IPS-NIHi11 (cell line): ENCODE measurements at places on chromosomes 4 and X.

DNA sequence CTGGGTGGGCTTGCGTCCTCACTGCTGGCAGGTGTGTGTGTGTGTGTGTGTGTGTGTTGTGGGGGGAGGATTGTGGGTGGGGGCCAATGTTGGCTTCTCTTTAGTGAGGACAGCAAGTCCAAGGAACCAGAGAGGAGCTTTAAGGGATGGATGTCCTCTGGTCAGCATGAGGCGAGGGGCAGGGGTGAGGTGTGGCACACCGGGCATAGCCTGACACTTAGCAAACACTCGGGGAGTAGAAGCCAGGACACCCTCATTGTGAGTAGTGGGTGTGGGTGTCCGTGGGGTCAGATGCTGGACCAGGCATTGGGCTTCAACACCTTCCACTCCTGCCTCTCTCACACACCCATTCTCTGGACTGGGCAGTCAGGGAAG lies 2.8 kb downstream of the SORCS2 start:
- DNase-seq: no peak

GRCh38 chr4:68373513-68373912 lies 23.6 kb upstream of the YTHDC1 start:
- DNase-seq: peak; percentile 84

- DNase-seq: no peak
These were observed 25.7 kb downstream of the GAB3 start for GRCh38 chrX:154724993-154725756.

DNA sequence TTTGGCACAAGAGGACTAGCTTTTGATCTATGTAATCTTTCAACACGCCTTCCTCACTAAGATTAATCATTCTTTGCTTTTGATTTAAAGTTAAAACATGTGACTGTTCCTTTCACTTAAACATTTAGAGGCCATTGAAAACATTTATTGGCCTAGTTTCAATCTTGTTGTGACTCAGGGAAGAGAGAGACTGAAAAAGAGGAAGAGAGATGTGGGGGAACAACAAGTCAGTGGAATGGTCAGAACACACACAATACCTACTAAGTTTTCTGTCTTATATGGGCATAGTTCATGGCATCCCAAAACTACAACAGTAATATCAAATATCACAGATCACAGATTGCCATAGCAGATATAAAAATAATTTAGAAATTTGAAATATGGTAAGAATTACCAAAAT lies 812.9 kb upstream of the AGA start:
- DNase-seq: no peak

- no peak for DNase-seq
These were observed 10.6 kb downstream of the TSPAN6 start for GRCh38 chrX:100625985-100626491.

DNA sequence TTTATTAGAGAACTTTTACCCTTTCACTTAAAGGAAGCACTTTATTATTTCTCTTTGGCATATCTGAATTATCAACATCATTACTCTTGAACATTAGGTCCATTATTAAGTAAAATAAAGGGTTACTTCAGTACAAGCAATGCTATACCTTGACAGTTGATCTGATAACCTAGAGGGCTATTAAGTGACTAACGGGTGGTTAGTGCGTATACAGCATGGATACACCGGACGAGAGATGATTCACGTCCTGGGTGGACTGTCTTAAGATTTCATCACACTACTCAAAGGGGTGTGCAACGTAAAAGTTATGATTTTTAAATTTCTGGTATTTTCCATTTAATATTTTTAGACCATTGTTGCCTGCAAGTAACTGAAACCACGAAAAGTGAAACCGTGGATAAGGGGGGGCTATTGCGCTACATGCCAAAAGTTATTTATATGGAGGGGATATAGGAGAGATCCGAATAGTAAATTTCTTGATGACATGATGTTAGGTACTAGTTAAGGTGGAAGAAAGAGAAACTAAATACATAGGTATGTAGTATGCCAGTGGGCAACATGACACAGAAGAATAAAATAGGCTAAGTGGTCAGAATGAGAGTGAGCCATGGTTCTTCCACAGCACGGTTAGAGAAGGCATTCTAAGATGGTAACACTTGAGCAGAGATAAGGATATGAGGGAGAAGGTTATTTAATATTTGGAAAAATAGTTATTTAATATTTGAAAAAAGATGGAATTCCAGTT lies 230.8 kb upstream of the ANKRD50 start:
- no peak for DNase-seq

DNA sequence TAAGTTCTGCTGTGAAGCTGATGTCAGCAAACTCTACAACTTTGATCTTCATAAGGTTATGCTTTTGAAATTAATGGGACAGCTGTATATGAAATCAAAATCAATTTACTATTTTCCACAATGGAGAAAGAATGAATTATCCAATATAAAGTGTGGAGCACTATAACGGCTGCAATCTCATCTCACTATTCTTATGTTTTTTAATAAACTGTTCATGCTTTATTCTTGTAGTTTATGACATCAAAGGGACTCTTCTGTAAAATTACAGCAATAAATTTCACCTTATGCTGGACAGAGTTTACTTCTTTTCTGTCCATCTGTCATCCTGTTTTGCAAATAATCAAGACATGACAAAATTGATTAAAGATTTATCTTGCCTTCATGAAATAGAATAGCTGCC lies 192.5 kb downstream of the TECRL start:
- DNase-seq: no peak

DNA sequence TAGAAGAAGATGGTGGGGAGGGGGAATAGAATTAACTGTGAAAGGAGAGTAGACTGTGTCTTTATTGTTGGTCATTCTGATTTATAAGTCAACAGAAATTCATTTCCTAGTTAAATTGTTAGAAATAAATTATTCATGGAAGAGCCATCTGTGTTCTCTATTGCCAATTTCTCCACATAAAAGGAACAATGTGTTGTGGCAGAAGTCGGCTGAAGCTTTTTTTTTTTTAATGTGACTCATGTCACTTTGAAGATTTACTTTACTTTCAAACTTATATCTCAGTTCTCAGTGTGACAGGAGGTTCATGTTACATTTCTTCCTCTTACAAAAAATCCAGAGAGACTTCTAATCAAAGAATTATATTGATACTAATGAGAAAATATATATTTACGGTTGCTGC lies 60.5 kb downstream of the CPE start:
- no peak for DNase-seq

- DNase-seq: no peak
These were observed 54.6 kb downstream of the ARAP2 start for GRCh38 chr4:36189511-36190226.
